ENCODE measurements at places on chromosomes 1 and 21.

DNA sequence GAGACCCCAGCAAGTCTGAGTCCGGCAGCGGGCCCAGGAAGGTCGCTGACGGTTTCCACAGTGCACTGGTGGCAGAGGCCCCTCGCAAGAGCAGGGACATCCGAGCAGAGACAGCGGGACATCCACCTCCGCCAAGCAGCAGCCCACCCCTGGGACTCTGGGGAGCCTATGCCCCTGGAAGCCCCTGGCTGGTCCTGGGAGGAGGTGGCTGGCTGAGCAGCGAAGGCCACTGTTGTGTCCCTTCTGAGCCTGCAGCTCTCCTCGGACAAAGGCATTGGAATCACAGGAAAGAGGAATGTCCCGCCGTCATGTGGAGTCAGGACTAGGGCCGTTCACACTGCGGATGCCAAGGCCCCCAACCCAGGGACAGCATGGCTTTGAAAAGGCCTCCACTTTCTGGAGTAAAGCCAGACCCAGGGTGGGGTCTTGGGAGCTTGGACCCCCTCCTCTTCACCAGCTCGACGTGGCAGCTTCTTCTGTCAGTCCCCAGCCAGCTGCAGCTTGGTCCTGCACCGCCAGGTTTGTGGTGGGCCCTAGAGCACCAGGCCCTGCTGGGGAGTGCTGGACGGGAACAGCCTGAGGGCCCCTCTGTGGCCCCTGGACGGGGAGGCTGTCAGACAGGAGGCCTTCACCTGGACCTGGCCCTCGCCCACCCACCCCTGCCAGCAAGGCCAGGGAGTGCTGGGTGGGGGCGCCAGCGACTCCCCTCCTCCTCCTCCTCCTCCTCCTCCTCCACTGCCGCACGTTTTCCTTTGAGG lies 1.4 kb downstream of the MEGF6 start:
- DNase-seq, result no peak

DNA sequence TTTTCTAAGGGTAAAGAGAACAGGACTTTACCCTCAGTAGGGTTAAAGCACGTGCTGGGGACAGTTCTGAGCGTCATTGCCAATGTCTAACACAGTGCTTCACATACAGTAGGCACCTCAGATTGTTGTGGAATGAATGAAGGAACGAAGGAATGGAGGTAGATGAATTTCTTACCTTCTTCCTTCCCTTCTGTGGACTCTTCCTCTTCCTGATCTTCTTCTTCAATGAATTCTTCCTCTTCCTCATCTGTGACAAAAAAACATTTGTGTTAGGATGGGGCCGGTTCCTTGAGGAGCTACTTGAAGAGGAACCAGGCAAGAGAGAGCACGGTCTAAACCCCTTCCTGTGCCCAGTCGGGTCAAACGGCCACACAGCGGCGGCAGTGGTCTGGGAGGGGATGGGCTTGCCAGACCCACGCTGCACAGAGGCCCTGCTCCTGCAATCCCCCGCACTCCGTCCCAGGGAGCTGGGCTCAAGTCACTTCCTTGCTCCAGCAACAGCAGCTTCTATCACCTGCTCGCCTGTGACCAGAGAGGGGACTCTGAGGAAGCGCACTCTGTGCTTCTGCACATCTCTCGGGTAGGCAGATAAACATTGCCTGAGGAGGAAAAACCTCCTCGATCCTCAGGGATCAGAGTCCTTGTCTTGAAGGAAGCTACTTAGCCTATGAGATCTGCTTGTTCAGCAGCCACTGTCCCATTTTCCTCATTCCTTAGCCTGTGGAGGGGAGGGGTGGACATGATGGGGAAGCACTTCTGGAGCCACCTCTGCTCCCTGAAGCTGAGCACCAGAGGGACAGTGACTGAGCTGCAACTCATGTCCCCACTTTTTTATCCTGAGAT lies 8.0 kb upstream of the SLC30A2 start:
- no peak for DNase-seq

DNA sequence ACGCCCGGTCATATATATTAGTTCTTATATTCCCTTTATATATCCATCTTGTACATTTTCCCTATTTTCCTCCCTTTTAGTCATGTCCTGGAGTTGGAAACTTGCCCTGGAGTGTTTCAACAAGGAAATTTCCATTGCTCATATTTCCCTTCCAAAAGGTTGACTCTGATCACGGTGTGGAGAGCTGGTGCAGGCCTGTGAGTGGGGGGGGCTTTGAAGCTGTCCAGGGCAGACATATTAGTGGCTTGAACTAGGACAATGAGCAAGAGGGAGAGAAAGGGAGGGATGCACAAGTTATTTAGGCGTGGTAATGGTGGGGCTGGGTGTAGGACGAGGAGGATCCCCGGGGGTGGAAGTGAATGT lies 30.4 kb upstream of the TMEM61 start:
- DNase-seq, result no peak

DNA sequence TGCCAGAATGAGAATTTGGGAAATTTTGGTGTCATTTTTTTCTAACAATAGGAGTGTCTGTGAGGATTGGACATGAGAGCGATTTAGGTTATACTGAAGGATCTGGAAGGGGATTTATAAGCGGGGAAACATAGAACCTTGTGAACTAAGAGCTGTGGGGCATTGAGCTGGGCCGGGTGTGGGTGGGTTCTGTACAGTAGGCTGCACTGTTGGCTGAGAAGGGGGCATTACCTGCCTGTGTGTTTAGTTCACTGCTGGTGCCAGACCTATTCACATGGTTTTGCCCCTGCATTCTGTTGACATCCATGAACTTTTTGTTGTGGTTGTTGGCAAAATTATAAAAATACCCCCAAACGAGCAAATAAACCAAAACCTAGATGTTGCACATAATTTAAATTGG lies 8.8 kb downstream of the PBX1 start:
- no peak for DNase-seq

- no peak for DNase-seq
Observed at GRCh38 chr1:23039308-23039826, 20.1 kb downstream of the KDM1A start.

DNA sequence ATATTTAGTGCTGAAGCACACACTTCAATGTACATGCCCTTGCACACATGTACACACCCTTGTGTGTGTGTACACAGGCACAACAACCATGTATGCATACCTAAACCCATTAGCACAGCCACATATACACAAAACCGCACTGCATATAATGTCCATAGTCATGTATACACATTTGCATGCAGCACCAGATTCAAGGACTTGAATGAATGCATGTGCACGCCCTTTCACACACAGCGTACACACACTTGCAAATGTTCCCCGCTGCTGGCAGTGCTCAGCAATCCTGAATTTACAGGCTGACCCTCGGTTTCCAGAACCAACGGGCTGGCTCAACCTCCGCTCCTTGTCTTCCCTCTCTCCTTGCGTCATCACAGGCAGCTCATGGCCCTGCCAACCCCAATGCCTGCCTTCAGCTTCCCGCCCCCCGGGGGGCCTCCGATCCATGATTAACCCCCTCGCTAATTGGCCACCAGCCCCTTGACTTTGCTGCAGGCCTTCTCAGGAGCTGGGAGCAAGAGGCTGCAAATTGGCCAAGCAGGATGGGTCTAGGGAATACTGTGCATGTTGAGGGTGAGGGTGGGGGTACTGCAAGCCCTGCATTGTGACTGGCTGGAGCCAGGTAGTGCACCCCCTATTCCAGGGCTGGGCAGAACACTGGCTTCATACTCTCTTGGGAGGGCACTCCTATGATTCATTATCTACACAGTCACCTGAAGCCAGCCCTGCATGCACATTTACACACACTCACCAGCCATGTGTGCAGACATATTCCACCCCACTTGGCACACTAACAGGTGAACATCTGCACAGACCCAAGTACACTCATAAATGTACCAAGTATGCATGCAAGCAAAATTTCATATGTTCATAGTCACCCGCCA lies 7.9 kb downstream of the GPR3 start:
- no peak for DNase-seq

- no peak for DNase-seq
Observed at GRCh38 chr1:47510282-47510811, 72.5 kb downstream of the FOXD2 start.

GRCh38 chr1:205032508-205032907 lies 10.5 kb upstream of the CNTN2 start:
- DNase-seq, result no peak

DNA sequence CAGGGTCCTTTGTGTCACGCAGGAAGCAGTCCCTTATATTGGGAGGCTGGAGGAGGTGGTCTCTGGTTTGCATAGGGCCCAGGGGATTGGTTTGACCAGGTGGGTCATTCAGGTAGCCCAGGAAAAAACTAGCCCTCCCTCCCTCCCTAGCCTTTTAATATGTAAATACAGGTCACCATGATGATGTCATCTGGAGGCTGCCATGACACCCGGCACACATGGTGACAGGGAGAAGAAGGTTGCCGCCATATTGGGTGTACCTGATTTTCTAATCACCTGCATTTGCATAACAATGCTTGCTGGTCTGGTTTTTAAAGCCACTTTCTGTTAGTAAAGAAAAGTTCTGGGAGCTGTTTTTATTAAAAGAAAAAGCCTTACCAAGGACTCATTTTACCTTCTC lies 791.0 kb upstream of the ADGRL4 start:
- DNase-seq, result no peak

- no peak for DNase-seq
Observed at GRCh38 chr1:247118946-247119446, 14.8 kb upstream of the ZNF669 start.

DNA sequence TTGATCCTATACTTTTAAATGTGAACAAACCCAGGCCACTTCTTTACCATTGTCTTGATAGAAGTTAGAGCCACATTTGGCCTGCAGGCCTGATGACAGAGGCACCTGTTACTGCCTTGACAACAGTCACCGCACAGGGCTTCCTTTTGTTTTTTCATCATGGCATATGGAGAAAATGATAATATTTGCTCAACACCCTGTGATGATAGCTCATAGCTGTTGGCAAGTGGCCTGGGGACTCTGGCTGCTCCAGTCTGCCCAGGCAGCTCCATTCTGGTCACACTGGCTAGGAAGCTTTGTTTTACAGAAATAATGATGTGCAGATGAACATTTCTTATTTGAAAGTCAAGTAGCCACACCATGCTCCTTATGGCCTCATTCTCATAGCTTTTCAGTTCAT lies 89.6 kb upstream of the GPR88 start:
- peak; percentile 81 for DNase-seq

GRCh38 chr21:36707763-36708285 lies 8.9 kb downstream of the SIM2 start:
- DNase-seq, result no peak

DNA sequence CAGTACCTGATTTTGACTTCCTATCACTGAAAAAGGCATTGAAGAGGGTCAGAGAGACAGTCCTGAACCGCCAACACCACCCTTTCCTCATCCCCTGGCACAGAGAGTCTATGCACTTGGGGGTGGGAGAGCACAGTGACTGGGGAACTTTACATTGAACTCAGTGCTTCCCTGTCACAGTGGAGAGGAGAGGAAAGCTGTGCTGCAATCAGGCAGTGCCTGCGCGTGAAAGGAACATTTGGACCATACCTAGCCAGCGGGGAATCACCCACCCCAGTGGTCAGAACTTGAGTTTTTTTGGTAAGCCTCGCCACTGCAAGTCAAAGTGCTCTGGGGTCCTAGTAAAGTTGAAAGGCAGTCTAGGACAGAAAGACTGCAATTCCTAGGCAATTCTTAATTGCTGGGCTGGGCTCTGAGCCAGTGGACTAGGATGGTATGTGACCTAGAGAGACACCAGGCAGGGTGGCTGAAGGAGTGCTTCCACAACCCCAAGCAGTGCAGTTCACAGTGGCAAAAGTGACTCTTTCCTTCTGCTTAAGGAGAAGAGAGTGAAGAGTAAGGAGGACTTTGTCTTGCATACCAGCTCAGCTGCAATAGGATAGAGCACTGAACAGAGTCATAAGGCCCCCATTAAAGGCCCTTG lies 9.4 kb upstream of the HENMT1 start:
- DNase-seq, result no peak

DNA sequence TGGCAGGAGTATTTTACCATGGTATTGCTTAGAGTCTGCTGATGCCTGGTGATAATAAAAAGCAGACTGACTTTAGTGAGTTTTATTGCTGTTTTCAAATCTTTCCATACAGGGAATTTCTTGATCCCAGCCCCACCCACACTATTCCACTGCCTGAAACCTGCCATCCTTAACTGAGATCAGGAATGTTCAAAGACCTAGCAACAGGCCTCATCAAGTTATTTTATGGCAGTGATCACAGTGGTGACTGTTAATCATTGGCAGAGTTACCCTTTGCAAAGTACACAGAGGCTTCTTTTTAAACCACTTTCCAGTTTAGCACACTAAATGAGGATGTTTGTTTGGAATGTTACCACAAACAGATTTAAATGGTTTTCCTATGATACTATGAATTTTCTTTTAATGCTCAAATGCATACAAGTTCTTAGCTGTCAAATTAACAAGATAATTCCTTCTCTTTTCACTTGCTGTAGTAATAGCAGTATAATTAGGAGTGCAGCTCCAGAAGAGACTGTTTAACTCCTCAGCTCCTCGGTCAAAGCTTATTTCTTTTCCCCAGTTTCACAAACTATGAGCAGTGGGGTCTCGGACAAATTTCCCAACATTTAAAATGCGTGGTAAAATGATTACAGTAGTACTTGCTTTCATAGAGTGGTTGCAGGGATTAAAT lies 69.9 kb upstream of the USP25 start:
- peak; percentile 21 for DNase-seq

GRCh38 chr21:35291034-35291433 lies 241.9 kb upstream of the RUNX1 start:
- DNase-seq, result no peak

Measured in prostate gland (tissue), 2 donors.